HTR-8/SVneo (cell line): ENCODE measurements at places on chromosomes 2 and 18.

GRCh38 chr18:48319801-48320638, 89.2 kb downstream of the ZBTB7C start:
- peak; percentile 33 for DNase-seq

DNA sequence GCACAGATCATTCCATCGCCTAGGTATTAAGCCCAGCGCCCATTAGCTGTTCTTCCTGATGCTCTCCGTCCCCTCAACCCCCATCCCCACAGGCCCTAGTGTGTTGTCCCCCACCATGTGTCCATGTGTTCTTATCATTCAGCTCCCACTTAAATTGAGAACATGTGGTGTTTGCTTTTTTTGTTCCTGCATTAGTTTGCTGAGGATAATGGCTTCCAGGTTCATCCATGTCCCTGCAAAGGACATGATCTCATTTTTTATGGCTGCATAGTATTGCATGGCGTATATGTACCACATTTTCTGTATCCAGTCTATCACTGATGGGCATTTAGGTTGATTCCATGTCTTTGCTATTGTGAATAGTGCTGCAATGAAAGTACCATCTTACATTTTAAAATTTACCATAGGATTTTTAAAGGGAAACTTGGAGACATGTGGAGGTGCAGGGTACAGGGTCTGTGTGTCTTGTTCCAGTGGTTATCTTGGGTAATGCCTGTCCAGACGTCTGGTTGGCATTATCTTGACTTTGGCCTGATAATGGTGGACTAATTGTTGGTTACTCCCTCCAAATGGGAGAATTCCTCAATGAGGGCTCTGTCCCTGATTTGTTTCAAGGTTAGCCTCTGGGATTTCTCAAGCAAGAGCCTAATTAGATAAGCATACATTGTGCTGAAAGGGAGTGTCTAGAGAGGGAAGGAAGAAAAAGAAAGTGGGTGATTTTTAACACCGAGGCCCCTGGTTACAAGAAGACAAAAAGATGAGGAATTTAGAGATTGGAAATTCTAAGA, 21.6 kb downstream of the KLHL23 start:
- no peak for DNase-seq

DNA sequence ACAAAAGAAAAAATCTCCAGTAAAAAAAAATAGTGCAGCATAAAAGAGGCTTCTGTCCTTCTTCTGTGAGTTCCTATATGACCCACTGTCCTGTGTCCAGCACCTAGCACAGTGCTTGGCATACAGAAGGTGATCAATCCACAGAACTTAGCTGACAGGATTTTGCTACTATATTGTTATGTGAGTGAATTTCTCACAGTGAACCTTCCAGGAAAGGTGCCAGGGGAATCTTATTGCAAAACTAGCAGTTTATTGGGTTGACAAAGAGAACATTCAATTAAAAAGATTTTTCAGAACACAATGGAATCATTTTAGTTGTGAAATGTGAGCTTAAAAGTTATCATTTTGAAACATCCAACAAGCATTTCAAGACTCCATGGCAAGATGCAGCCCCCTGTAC, 12.4 kb upstream of the TRIB2 start:
- DNase-seq, result no peak

DNA sequence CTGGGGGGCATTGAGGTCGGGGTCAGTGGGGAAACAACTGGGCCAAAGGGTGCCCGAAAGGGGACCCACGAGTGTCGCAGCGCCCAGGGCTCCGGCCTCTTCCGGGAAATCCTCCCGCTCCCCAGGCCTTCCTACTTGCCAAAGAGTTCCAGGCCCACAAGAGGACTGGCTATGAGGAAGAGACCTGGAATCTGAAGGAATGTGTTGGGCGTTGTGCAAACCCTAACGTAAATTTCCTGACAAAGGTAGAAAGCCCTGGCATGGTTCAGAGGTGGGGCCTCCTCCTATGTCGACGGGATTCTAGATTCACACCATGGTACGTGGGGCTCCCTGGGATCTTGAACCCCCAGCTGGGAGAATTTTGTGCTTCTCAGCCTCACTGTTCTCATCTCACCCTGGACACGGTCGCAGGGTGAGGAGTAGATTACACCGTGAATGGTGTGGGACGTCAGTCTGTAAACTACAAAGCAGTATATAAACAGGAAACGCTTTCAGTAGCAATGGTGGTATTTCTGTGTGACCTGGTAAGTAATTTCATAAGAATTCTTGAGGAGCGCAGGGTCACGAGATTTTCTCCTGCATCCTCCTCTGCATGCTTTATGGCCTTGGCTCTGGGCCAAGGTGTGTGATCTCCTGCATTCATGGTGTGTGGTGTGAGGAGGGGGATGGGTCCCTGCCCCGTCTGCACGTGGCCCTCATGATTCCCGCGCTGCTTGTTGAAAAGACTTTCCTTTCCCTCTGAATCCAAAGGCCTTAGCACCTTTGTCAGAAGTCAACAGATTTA, 868 bp downstream of the HSBP1L1 start:
- DNase-seq, result no peak

GRCh38 chr18:64091526-64091925, 57.4 kb downstream of the LINC00305 start:
- DNase-seq, result no peak

- no peak for DNase-seq
Measured at GRCh38 chr2:17637131-17637906, 96.8 kb downstream of the VSNL1 start.

DNA sequence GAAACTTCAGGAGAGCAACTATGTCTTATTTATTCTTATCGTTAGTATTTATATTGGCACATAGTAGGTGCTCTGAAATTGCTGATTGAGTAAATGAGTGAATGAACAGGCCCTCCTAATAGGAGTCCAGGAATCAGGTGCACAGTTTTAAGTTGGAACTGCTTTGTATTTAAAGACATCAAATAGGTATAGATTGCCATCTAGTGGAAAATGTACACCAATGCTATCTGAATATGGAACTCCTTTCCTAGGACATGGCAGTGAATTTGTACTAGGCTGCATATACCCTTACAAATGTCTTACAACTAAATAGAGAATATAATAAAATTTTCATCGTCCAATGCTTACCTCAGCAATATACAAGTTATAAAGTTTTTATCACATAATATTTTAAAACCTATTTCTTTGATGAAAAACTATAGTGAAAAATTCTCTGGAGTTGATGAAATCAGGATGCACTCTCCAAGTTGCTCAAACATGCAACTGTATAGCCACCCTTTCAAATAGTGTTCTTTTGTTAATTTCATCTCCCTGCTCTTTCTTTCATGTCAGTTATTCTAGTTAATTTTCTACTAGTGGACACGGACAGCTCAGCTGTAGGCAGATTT, 318.9 kb upstream of the SYT4 start:
- DNase-seq, result peak; percentile 8

GRCh38 chr2:72919414-72920317, 2.3 kb downstream of the EMX1 start:
- DNase-seq, result no peak

- DNase-seq, result no peak
Measured at GRCh38 chr2:178244777-178245176, 50.5 kb downstream of the OSBPL6 start.
